ENCODE measurements at places on chromosomes 6 and 20.

DNA sequence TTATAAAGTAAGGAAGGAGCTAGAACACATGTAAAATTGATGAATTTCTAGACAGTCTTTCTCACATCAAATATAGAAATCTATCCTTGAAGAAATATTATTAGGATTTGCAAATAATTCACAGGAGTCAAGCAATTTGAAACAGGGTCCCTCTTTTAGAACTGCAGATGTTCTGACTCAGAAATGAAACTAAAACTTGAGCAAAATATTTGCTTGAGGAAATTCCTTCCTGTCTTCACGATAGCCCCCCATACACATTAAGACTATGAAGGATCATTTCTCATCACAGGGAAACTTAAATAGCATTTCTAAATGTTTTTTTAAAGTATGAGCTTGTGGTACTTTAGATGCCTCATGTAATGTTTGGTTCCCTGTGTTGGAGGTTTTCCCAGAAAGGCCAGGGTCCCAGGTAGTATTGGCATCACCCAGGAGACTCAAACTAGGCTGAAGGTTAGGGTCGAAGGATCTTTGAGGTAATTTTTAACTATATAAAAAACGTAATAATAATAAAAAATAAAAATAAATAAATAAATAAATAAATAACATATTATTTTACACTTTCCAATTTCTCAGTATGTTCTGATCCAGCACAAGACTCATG, 144.0 kb upstream of the TBX18 start:
- no peak for DNase-seq

DNA sequence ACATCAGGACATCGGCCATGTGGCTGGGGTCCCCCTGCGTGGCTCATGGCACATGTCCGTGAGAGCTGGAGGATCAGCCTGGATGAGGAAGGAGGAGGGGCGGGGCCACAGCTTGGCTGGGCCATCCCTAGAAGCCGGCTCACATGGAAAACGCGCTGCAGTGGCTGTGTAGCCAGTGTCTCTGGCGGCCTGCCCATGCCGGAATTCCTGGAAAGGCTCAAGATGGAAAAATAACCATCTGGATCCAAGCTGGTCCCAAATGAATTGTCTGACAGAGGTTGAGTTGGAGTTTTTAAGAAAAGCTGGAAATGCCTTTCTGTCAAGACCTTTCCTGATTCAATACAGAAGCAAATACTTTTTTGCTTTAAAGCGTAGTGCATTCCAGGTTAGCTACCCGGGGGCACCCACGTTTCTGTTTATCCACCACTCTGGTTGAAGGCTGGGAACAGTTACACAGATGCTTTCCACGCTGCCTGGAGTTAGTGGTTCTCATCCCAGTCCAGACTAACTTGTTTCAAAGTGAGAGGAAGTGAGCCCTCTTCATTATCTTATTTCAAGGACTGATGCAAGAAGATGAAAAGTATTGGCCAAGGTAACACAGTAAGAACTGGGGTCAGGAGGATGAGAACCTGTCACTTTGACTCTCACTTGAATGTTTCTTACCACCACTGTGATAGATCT, 99.0 kb downstream of the GMPR start:
- no peak for DNase-seq

DNA sequence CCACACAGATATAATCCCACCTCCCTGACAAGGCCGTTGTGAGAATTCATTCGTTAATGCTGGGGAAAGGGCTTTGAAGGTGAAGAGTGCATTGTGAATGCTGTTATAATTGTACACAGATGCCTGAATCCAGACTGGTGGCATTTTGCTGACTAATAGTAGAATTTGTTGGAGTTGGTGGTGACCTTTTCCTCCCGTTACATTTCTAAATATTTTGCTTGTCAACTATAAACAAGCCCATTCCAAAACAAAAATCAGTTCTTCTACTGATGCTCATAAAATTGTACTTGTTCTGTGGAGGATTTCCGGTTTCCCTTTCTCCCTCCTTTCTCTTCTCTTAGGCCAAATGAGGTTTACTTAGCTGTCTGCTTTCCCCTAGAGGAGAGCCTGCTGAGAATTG, 253.1 kb upstream of the SUPT3H start:
- DNase-seq = no peak

- no peak for DNase-seq
These were observed 9.5 kb upstream of the TMEM242 start for GRCh38 chr6:157332813-157333212.

DNA sequence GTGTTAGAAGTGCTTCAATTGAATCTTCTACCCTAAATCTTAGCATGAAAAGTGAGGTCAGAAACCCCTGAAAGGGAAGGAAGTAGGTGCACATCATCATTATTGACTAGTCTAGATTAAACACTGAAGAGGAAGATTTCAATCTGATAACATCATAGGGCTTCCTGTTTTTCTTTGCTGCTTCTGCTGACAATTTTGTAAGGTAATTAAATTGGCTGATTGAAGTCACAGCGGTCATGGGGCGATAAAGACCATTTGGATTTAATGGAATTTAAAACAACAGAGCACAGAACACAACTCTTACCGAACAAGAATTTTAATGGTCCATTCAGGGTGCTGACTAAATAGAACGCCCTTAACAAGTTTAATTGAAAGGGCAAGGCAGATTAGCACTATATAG, 11.3 kb downstream of the GRIK2 start:
- DNase-seq = no peak

- no peak for DNase-seq
These were observed 371.2 kb downstream of the PREX1 start for GRCh38 chr20:48456366-48457192.

GRCh38 chr20:1894471-1894950, 696 bp upstream of the SIRPA start:
- DNase-seq = no peak

GRCh38 chr6:107318100-107318736, 141.1 kb downstream of the PDSS2 start:
- peak; percentile 26 for DNase-seq

DNA sequence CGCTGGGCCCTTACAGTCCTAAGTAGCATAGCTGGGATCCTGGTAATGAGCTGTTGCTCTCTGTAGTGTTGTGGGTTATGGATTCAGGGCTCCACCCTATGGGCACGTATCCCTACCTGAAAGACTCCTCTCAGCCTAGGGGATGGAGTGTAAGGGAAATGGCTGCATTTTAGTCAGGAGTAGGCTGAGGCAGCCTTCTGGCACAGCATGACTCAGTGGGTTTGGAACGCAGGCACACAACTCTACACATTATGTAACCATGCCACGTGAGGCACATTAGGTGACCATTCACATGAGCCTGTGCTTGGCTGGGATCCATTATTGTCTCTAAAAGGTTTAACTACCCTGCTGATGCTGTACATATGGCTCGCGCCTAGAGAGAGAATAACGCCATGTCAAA, 27.8 kb downstream of the HDDC2 start:
- no peak for DNase-seq
